ENCODE measurements at places on chromosomes 7 and 10. TPM values are rescaled to one million over a fixed set of nuclear protein-coding genes. Genes with fewer than 3 reads are reported as not detected.

MPP7 gene
- total RNA-seq: 64.5 TPM

UPK3B gene
- total RNA-seq: 2.3 TPM

AGR3 gene
- total RNA-seq: not detected

GRCh38 chr10:48611133-48611532 is 6.3 kb upstream of the ARHGAP22 start:
- no peak for DNase-seq

- no peak for DNase-seq
Measured at GRCh38 chr7:149811221-149811620, 27.0 kb upstream of the ZNF862 start.

GRCh38 chr10:29635711-29636144 is 957 bp upstream of the SVIL start:
- no peak for DNase-seq

DNA sequence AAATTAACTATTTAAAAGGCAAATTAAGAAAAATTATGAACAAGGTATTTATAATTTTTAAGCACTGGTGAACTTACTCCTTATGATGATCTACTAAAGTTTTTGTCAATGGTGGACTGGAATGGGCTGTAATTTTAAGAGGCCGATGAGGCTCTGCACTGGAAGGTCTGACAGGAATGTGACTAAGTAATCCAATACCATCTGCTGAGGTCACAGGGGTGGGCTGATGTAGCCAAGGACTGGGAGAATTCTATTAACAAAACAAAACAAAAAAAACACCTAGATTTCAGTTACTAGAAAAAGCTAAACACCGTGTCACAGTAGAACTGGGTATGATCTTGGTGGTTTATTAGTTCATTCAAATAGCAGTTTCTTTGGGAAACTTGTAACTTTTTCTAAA is 75.9 kb downstream of the NRBF2 start:
- DNase-seq: no peak

- no peak for DNase-seq
Measured at GRCh38 chr7:47271749-47272148, 310.2 kb downstream of the TNS3 start.

SLC26A4 gene
- 0.66 TPM for total RNA-seq

DNA sequence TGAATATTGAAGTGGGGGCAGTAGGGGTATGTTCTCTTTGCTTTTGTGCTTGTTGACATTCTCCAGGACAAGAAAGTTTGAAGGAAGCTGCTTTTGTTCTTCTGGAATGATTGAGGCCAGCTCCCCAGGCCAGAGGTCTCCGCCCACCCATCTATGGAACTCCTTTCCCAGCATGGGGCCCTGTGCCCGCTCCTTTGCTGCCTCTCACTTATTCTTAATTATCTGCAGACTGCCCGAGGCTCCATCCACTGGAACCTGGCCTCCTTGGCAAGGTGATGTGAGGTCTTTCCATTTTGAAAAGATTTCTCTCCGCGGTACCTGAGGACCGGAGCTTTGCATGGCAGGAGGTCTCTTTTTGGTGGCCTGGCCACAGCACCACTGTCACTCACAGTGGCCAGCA is 39.3 kb upstream of the MKI67 start:
- no peak for DNase-seq

DNA sequence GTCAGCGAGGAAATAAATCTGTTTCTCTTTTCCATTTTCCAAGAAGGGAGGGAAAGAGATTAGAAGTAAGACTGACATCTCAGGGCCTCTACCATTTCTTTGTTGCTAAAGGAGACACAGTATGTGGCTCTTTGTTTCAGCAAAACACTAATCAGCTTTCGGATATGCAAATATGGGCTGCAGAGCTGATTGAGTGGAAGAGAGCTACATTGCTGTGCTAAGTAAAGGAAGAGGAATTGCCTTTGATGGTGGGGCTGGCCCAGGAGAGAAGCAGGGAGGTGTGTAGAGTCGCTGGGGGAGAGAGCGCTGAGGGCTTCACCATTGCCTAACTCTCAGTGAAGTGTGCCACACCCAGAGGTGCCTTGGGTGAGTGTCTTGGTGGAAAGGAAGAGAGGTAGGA is 284.8 kb downstream of the SDK1 start:
- DNase-seq: no peak

GRCh38 chr7:89145801-89146200 is 350.3 kb upstream of the TEX47 start:
- DNase-seq: no peak

DNA sequence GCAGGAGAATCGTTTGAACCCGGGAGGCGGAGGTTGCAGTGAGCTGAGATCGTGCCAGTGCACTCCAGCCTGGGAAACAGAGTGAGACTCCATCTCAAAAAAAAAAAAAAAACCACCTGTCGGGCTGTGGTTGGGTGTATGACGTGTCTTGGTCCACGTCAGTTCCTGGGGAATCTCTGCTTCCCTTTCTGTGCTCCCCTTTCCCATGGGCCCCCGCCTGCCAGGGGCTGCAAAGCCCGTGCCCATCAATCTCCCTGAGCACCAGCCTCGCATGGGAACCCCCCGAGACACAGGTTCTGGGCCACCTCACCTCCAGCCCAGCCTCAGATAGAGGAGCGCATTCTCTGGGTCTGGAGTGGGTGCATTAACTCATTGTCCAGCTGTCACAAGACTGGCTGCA is 2.3 kb upstream of the SH2B2 start:
- no peak for DNase-seq

DNA sequence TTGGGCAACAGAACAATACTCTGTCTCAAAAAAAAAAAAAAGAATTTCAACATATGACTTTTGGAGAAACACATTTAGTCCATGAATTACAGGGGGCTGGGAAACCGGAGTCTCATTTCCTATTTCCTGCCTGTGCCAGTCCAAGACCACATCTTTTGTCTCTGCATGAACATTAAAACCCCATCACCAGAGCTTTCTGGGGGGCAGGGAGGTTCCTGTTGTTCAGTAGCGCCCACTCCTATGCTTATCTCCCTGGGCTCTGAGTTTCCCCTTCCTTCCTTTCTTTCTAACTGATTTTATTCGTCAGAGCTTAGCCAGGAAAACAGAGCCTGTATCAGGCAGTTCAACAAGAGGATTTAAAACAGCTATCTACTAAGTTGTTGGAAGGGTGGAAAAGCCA is 119.3 kb downstream of the CALN1 start:
- DNase-seq: no peak

- no peak for DNase-seq
Measured at GRCh38 chr10:49172061-49172776, 16.0 kb downstream of the TMEM273 start.

DNA sequence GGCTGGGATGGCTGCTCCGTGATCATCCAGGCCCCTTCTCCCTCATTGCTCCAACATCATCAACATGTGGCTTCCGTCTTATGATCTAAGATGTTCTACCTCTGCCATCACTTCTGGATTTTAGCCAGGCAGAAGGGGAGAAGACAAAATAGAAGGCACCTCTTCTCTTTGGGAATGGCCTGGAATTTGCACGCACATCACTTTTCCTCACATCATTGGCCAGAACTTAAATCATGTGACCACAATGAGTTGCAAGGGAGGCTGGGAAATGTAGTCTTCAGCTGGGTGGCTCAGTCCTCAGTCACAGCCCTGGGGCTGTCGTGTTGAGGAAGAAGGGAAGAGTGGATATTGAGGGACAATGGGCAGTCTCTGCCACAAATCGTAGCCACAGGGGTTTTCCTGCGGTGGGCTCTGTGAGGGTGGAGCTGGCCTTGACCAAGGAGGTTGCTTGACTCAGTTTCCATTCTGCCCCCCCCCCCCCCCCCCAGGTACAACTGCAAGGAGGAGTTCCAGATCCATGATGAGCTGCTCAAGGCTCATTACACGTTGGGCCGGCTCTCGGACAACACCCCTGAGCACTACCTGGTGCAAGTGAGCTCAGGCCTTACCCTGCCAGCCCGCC is 50.3 kb downstream of the PALD1 start:
- DNase-seq: peak; percentile 34

OGA gene
- total RNA-seq: 127 TPM

TUBAL3 gene
- total RNA-seq: 0.98 TPM

- DNase-seq: no peak
Measured at GRCh38 chr10:116817780-116818343, 31.4 kb upstream of the ENO4 start.
